ENCODE measurements at places on chromosomes 11 and 22.
A peak's percentile ranks its signal among the peaks of the same experiment; 100 is the strongest.

- no peak for ATAC-seq
Measured at GRCh38 chr11:66081505-66081904, 11.4 kb downstream of the PACS1 start.

DNA sequence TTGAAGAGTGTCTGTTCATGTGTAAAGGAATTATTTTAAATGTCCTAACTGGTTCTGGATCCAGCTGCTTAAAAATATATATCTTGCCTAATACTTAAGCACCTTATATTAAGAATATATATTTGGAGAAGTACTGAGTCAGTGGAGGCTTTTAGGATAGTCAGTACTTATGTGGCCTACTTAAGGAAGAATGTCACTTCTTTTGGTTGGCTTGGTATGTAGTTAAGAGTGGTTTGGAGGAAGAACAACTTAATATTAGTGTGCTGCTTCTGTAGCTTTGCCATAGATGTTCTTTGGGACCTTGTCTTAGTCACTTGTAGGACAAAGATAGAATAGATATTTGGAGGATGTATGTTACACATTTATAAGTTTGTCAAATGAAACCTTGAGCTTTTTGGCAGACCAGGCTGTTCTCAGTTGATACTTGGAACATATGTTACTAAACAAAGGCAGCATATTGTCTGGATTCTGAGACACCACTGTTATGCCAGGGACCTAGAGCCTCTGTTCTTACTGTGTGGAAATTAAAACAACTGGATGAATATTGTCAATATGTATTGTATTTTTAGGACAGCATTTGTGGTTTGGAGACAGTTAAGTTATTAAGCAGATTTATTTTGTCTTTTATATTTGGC is 4.9 kb downstream of the HIPK3 start:
- ATAC-seq: no peak

GRCh38 chr11:44627165-44627789 is 61.8 kb downstream of the CD82 start:
- no peak for ATAC-seq

DNA sequence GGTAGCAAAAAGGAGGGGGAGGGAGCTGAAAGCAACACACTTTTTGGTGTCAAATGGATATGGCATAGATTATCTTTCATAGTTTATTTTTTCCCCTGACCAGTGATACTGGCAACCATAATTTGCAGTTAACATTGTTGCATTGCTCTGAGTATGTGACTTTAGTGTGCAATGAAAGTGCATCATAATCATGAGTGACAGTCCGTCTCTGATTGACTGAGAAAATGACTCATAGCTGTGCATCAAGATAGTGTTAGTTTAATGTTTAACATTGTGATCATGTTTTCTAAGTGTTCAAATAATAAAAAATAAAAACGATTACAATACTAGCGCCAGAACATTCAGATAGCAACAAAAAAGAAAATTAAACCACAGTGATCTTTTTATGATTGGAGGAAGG is 952.4 kb upstream of the TENM4 start:
- ATAC-seq: no peak

DNA sequence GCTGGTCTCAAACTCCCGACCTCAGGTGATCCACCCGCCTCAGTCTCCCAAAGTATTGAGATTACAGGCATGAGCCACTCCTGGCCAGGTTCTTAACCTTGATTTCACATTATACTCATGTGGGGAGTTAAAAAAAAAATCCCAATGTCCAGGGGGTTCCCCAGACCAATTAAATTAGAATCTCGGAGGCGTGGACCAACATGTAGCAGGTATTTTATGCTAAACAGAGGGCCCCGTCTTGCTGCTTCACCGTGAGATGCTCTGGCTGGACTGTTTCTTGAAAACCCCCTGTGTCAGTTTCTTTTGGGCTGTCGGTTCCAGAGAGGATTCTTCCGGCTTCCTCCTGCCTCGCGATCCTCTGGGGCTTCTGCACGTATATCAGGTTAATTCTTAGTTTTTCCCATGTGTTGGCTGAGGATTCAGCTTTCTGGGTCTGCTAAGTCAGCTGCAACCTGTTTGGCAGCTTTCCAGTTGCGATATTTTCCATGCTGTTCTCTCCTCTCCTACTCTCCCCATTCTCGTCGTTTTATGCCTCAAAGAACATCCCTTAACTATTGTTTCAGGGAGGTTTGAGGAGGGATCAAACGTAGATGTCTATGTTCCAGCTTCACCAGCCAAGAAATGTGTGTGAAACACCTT is 50.6 kb upstream of the ACCSL start:
- ATAC-seq: no peak

DNA sequence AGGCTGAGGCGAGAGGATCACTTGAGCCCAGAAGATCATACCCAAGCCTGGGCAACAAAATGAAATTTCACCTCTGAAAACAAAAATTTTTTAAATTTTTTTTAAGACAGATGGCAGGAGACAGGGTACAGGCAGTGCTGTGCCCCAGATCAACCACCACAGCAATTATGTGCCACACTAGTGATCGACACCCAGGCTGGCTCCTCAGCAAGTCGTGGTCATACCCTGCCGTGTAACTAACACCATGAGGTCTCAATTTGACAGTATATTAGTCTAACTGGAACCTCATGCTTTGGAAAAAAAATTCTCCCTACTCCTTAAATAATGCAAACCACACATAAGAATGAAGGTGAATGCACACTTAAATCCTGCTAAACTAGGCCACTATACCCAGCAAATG is 8.3 kb downstream of the SF3A1 start:
- no peak for ATAC-seq

GRCh38 chr11:110903378-110903777 is 191.1 kb upstream of the ARHGAP20 start:
- ATAC-seq: no peak

- ATAC-seq: no peak
Measured at GRCh38 chr11:94181526-94181925, 52.9 kb downstream of the PANX1 start.

- ATAC-seq: peak; percentile 73
Measured at GRCh38 chr22:24433828-24434470, 6.5 kb downstream of the ADORA2A start.

- ATAC-seq: peak; percentile 26
Measured at GRCh38 chr11:46529095-46529905, 64.5 kb downstream of the AMBRA1 start.

- ATAC-seq: no peak
Measured at GRCh38 chr22:47575291-47575690, 812.8 kb downstream of the TBC1D22A start.

GRCh38 chr11:94747601-94748041 is 20.5 kb upstream of the AMOTL1 start:
- ATAC-seq: no peak

DNA sequence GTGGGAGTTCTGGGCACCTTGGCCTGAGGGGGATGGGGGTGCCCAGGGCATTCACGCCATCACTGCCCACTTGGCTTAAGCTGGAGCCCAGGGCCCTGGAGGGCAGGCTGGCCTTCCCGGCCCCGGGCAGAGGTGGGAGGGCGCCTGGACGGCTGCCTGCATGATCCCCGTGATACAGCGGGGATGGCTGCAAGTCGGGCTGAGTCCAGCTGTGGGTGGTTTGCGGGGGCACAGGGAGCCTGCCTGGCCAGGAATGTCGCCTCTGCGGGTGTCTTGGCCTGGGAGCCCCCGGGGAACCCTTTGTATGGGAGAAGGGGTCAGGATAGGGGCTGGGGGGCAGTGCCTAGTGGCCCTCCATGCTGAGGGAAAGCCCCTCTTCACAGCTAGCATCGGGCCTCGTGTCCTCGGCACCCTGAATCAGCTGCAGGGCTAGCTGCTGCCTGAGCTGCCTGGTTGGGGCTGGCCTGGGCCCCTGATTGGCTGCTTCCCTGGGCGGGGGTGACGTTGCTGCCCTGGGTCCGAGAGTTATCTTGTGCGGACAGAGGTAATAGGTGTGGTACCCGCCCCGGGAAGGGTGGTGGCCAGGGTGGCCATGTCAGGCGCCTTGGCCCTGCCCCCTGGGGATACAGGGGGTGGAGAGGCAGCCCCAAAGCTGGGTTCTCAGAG is 8.3 kb downstream of the BRSK2 start:
- ATAC-seq: no peak

DNA sequence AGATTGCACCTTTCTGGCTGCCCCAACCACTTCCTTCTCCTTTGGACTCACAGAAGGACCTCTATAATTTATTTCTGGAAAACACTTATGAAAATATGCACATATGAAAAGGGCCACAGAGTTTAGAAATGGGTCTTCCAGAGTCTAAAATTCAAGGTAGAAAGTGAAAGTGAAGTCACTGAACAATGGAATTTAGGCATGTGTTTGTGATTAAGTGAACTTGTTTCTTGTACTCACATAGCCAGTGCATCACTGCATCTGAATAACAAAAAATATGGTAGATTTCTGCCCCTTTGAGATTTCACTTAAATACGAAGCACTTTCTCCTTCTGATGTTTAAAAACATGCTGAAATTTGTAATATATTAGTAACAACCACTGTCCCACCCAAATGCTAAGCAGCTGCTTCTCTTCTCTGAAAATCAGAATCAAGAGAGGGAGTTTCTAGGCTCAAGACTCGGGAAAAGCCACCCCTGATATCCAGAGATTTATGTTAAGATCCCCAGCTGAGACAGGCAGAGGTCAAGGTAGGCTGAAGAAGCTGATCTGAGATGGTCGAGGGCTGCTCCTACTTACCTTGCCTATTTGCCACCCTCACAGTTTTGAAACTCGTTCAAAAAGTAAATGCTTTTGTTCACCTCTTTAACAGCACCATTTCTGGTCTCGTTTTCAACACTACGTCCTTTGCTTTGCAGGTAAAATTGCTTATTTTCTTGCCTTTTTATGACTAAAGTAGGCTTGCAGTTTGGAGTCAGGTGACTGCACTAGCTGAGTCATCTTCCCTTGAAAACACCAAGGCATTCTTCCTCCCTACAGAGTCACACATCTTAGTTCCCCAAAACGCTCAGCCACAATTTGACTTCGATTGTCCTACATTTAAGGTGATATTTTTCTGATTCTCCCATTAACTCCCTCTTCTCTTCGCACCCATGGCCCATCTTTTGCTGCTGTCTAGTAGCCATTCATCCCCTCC is at the start of gene XKR3:
TSS of gene XKR3 (minus strand) at position 696 of the 972 bp plus-strand sequence. CDS start 17,338 bp downstream, outside the sequence.
- no peak for ATAC-seq

DNA sequence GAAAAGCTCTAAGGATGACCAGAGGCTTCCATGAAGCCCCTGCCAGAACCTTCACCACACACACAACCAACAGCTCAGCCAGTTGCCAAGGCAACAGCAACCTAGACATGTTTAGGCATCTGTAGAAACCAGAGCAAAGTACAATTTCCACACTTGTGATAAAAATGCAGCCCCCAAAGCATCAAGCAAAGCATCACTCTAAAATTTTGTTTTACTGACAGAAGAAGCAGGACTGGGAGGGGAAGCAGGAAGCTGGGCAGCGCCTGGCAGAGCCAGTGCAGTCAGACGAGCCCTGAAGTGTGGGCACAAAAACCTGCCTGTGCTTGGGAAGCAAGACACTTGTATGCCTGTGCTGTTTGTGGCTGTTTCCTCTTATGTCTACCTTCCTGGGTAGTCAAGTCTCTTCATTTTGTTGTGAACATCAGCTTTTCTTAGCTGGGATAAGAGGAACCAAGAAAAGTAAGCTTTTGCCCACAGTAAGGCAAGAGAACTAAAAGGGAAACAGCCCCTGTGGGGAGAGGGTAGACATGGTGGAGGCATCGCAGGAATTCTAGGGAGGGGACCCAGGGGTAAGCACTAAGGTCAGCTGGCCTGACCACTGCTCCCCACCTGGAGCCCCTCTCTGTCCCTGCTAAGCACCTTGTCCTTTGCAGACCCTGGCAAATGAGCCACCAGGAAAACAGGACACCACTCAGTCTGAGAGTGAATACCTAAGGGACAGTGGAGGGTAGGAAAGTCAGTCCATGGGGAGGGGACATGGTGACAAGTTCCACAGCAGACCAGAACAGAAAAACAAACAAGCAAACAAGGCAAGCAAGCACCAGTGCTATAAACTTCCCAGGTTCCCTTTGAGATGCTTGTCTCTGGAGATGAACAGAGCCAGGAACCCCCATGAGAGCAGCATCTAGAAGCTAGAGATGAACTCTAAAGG is 13.4 kb downstream of the PACSIN2 start:
- no peak for ATAC-seq

DNA sequence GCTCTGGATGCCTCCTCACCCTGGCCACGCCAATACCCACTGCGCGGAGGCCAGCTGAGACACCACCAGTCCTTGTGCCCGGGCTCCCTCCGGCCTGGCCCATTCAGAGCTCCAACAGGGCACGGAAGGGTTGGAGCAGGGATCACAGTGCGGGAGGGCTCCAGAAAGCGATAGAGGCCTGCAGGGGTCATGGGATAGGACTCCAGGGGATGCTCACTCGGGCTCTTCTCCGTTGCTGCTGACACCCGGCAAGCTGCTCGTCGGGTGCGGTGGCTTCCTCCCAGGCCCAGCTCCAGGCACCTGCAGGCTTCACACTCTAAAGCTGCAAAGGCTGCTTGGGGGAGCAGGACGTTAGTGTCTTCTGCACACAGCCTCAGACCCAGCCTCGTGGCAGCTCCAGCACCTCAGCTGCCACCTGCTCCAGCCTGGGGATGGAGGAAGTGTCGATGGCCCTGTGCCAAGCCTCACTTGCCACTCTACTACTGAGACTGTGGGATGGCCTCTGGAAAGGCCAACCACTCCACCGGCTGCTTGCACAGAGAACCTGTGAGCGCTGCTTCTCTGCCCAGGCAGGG is 10.6 kb downstream of the WNT7B start:
- ATAC-seq: no peak

DNA sequence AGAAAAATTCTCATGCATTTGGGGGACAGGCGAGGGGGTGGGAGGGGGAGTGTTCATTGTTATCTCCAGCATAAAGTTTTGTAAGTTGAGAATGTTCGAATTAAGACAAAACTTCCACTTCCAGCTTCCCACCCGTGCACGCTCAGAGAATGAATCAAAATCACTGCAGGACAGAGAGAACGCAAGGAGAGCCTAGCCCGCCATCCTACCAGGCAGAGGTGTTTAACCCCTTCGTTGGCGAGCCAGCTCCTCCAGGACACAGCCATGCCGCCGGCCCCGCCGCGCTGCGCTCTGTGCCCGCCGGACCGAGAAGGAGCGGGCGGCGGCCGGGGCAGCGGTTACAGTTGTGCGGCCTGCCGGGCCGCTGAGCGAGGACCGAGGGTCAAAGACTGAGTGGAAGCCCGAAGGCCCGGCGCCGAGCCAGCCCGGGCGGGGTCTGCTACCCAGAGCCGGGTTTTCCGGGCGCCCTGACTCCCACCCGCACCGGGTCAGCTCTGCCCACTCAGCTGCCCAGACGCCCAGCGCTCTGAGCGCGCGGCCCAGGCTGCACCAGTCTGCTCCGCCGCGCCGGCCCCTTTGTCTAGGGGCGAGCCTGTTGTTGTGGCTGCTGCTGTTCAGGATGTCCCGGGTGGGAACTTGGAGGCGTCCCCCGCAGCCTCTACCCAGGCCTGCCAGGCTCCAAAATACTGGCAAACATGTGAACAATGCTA is at the start of gene NOX4:
TSS of gene NOX4 (minus strand) at position 395 of the 710 bp plus-strand sequence. CDS start at position 266, 129 bp downstream.
- ATAC-seq: peak; percentile 89

GRCh38 chr11:12770966-12771597 is 96.9 kb downstream of the TEAD1 start:
- ATAC-seq: peak; percentile 13

GRCh38 chr11:129739339-129739738 is 76.3 kb upstream of the TMEM45B start:
- no peak for ATAC-seq
